Left renal cortex interstitium (tissue), 4 donors: ENCODE measurements at places on chromosomes 3 and 15. TPM values are rescaled to one million over a fixed set of nuclear protein-coding genes. Genes with fewer than 3 reads are reported as not detected.

The INSYN1 gene
- polyA plus RNA-seq, result 22.4 TPM

DNA sequence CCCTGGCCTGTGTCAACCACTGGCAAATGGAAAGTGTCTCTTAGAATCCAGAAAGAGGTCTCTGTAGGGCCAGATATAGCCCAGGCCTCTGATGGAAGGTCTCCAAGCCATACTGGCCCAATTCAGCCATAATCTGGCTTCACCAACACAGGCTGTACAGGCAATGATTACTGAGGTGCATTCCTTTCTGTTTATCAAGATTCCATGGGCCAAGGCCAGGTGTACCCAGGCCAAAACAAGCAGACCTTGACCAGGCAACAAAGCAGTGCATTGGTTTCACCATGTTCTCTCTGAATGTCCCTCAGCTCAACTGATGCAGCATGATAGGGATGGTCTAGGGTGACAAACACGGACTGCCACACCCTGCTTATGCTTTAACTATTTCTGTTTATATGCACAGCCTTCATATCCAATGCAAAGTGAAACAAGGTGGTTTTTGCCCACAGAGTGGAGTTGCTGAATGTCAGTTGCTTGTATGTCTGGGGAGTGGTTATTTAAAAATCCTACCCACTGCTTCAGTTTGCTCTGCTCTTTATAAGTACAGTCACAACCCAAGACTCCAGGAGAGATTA lies 25.2 kb downstream of the CCNL1 start:
- DNase-seq, result no peak

DNA sequence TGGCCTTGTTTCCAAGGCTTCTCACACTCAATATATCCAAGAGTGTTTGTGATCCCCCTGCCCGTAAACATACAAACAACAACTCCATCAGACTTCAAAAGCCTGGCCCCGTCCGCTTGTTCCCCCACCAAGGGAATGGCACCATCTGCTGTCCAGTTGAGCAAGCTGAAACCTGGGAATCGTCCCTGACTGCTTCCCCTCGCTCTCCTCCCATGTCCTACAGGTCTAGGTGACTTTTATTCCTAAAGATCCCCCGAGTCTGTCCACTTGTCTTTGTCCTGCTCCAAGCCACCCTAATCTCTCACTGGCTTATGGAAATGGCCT lies 27.9 kb upstream of the FAM174B start:
- DNase-seq, result no peak

The SST gene
- 0.37 TPM for polyA plus RNA-seq

GRCh38 chr3:127426444-127427153 lies 138.8 kb upstream of the PRR20G start:
- no peak for DNase-seq

The NRG4 gene
- 3.1 TPM for polyA plus RNA-seq

DNA sequence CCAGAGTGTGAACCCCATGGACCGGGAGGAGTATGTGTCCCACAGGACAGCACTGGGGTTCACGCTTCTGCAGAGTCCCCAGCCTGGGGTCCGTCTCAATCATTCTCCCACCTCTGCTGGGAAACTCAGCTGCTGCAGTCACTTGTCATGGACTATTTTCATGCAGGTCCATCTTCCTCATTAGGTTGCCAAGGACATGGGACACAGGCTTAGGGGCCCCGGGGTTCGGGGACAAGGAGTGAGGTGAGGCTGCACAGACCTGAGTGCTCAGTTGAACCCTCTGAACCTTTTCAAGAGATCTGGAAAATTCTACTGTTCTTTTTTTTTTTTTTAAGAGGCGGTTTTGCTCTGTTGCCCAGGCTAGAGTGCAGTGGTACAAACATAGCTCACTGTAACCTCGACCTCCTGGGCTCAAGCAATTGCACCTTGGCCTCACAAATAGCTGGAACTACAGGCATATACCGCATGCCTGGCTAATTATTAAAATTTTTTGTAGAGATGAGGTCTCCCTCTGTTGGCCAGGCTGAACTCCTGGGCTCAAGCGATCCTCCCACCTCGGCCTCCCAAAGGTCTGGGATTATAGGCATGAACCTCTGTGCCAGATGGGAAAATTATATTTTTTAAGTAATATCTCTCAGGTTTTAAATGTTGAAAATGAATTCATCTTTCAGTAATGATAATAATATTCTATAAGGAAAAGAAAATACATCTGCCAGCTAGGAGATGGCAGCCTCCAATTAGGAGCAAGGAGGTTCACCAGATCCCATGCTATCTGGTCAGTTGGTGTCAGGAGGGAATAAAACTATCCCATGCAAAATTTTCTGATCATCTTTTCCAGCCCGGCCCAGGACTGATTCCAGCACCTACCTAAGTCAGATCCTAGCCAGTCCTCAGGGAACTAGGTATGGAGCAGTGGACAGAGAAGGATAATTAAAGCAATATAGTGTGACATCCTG lies 45.2 kb downstream of the RPN1 start:
- DNase-seq, result no peak

The C3orf20 gene
- 0.35 TPM for polyA plus RNA-seq

DNA sequence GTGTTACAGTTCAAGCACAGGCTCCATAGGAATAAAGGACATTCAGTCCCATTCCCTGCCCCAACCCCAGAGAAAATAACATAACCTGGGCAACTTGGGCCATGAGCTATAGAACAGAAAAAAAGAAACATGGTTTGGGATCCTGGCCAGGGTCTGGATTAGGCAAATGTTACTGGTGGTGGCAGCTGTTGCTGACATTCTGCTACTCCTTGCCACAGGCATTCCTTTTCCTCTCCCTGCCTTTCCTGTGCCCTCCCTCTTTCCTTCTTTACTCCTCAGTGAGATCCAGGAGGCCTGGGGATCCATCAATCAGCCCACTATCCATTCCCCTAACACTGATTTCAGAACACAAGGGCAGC lies 129.1 kb downstream of the NTRK3 start:
- no peak for DNase-seq

The PCYT1A gene
- polyA plus RNA-seq, result 45.1 TPM

GRCh38 chr15:68154923-68155559 lies 50.1 kb downstream of the CALML4 start:
- DNase-seq, result peak; percentile 50

GRCh38 chr3:124558991-124559845 lies 171.0 kb upstream of the UMPS start:
- DNase-seq, result no peak

- no peak for DNase-seq
Observed at GRCh38 chr3:116517308-116517707, 72.0 kb upstream of the LSAMP start.

DNA sequence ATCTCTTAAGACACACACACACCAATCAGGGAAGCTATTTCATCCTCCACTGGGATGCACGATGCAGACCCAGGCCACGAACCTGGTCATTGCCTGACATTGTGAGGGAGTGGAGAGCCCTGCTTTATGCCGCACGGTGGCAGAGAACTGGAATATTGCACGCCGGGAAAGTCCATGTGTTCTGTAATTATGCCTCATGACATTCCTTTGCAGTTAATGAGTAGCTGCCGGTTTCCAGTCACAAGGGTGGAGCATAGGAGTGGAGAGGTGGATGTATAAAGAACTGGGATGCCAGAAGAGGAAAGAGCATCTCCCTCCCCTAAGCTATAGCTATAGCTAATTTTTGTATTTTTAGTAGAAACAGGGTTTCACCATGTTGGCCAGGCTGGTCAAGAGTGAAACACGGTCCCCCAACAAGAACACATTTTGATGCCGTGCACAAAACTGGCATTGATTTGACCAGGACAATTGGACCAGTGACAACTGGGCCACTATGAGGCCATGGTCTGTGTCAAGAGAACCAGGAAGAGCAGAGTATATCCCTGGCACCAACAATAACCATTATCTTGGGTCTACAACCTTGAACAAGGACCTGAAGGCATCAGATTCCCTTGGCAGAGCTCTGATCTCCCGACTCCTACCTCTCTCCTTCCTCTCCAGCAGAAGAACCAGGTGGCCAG lies 51.4 kb downstream of the SH3BP5 start:
- no peak for DNase-seq

GRCh38 chr3:157436583-157437291 lies at the start of gene PTX3:
TSS of gene PTX3 (plus strand) at chr3:157436850. CDS start at chr3:157436934, 84 bp downstream.
- DNase-seq, result peak; percentile 20

GRCh38 chr15:67433495-67434099 lies 87.3 kb upstream of the C15orf61 start:
- DNase-seq, result no peak

DNA sequence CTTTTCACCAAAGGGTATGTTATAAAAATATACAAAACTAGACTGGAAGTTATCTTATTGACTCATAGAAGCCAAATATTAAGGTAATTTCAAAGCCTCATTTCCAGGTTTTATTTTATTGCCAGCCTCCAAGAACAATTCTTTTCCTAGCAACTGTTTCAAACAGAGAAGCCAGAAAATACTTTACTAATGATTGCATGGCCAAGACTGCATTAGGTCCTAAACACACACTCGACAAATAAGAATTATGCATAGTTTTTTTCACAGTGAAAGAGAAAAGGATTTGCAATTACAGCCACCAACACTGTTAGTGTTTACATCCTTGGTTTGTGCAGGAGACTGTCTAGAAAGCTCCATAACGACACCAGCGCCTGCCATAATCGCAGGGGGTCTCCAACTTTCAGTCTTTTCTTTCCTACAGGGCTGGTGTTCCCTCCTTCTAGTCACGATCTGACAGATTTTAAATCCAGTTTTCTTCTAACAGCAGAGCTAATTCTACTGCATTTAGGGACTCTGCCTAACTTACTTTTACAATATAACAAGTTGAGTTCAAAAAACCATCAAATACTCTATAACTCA lies 58.1 kb downstream of the CLASP2 start:
- peak; percentile 29 for DNase-seq

DNA sequence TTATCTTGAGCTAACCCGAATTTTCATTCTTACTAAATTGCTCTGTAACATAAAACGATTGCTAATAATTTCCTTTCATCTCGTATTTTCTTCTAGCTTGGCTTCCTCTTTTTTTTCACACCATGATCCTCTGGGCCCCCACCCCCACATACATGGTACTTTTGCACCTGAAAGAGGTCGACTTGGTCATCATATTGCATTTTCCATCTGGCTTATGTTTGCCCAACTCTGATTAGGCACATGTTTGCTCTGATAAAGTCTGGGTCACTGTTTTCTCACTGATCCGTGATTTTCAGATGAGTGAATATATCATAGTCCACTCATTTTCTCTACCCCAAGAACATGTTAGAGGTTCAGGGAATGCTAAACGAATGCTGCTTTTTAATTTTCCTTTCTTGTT lies 49.5 kb downstream of the ARRDC4 start:
- no peak for DNase-seq

The GOLGA6L7 gene
- 1.4 TPM for polyA plus RNA-seq

- no peak for DNase-seq
Observed at GRCh38 chr3:77825001-77825827, 785.3 kb downstream of the ROBO2 start.

- no peak for DNase-seq
Observed at GRCh38 chr15:68371160-68371559, 60.8 kb downstream of the ITGA11 start.

The NAALADL2 gene
- polyA plus RNA-seq, result 17.5 TPM

The OXSM gene
- 17.4 TPM for polyA plus RNA-seq

- no peak for DNase-seq
Observed at GRCh38 chr15:70687482-70687881, 75.9 kb downstream of the UACA start.

The ARL14 gene
- polyA plus RNA-seq, result not detected

GRCh38 chr15:40737048-40737447 lies 18.0 kb downstream of the RMDN3 start:
- DNase-seq, result no peak

DNA sequence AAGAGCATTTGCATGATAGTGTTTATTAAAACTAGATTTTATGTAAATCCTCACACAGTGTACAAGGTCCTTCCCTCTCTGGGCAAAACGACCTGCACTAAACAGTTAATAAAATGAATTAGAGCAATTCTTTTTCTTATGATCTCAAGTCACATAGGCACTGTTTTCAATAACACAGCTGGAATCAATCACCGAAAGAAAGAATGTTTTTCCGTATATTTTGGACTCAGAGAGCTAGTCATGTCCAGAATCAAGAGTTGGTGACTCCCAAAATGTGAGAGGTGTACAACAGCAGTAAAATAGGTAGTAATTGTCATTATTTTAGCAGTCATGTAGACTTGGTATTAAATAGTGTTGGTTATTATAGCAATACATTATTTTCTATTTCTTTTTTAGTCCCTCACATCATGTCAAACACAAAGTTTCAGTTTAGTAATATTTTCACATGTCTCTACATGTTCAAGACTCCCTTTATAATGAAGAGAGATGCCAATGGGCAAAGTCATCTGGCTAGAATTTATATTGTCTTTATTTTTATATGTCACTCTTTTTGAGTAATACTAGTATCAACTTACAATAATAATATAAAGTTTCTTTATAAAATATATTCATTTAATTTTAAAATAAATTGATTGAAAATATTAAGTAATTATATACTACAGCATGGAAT lies 448.6 kb upstream of the CDIN1 start:
- DNase-seq, result no peak

The THUMPD3 gene
- 62.3 TPM for polyA plus RNA-seq

The VEPH1 gene
- polyA plus RNA-seq, result 60.4 TPM

DNA sequence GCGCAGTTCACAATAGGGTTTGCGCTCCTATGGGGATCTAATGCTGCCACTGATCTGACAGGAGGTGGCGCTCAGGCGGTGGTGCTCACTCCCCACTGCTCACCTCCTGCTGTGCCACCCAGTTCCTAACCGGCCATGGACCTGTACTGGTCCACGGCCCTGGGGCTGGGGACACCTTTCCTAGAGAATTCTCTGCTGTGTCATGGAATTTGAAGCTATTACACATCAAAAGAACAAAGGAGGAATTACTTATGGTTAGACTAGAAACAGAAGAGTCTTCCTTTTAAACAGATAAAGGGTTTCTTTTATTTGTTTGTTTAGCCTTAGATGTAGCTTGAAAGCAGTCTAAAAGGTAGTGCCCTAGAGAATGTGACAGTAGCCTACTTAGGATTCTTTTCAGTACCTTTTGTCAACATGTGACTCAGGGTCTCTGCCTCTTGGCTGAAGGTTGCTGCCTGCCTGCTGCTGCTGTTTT lies 50.3 kb downstream of the PAK2 start:
- DNase-seq, result no peak

DNA sequence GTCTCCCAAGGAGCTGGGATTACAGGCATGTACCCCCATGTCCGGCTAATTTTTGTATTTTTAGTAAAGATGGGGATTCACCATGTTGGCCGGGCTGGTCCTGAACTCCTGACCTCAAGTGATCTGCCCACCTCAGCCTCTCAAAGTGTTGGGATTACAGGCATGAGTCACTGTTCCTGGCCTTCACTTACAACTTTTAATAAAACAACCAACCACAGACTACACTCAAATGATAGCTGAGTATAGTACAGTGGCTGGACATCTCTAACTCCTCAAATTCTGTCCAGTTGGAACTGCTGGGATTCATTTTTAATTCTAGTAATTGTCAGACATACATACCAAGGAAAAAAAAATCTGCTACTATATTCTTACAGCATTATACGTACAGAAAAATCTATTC lies 71.0 kb downstream of the PBRM1 start:
- no peak for DNase-seq

GRCh38 chr3:186476541-186476940 lies 67.6 kb downstream of the CRYGS start:
- no peak for DNase-seq

GRCh38 chr15:41894251-41894790 lies 468 bp upstream of the SPTBN5 start:
- DNase-seq, result no peak
